LHCN-M2 (cell line): ENCODE measurements at places on chromosomes 6 and 20. TPM values are rescaled to one million over a fixed set of nuclear protein-coding genes. Genes with fewer than 3 reads are reported as not detected.
A peak's percentile ranks its signal among the peaks of the same experiment; 100 is the strongest.

- peak; percentile 5 for DNase-seq
These were observed 42.9 kb downstream of the POU3F2 start for GRCh38 chr6:98877250-98877649.

- DNase-seq: no peak
These were observed 20.7 kb upstream of the ZMYND8 start for GRCh38 chr20:47377122-47377722.

GRCh38 chr6:100678027-100678426 is 203.1 kb downstream of the ASCC3 start:
- peak; percentile 19 for DNase-seq

DNA sequence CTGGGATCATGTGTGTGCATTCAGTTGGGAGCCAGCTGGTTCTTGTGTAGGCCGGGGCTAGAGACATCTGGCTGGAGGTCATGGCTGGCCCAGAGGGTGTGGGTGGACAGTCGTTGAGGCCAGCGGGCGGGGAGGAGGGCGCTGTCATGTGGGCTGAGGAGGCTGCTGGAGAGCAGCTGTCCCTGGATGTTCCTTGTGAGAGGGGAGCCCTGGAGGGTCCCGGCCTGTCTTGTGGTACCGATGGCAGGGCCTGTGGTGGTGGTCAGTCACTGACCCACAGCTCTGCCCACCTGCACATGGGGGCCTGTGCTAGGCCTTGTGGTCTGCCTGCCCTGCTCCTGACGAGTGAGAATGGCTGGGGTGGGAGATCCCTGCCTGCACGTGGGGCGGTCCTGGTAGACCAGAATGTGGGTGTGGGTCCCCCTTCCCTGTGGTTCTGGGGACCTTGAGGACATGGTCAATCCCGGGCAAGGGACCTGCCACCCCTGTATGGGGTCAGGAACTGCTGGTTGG is 1.9 kb upstream of the C20orf204 start:
- DNase-seq: no peak

GRCh38 chr6:156870924-156871539 is 93.9 kb downstream of the ARID1B start:
- DNase-seq: no peak

RNF182 gene
- 2.1 and 3.2 TPM in 2 replicates for total RNA-seq

- no peak for DNase-seq
These were observed 408.6 kb upstream of the IMPG1 start for GRCh38 chr6:76481101-76481500.

GRCh38 chr20:32636283-32636682 is 37.5 kb downstream of the C20orf203 start:
- no peak for DNase-seq

DNA sequence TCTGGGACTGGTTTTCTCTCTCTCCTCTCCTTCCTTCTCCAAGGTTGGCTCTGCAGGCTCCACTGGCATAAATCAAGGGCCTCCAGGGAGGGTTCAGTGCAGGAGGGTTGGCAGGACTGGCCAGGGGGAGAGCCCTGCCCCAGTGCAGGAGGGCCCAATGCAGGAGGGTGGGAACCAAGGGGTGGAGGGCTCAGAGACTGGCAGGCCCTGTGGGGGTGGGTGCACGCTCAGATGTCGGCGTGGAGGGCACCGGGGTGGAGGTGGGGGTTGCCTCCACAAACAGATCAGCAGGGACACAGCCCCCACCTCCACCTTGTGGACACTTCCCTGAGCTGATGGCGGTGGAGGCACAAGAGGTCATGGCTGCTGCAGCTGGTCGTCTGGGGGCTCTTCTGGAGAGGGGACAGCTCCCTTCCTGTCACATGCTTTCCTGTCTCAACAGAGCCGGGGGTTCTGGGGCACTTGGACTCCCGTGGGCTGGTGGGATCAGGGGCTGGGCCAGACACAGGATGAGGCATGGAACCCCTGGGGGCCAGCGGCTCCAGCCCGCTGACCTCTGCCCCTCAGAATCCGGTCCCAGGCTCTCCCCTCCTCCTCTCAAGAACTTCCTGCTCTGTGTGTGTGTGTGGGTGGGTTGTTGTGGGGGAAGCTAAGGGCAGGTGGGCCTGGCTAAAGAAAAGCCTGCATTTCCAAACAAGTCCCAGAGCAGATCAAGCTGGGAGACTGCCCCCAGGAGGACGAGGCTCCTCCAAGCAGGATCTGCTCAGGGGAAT is 2.7 kb upstream of the ABHD16B start:
- peak; percentile 48 for DNase-seq

EBF4 gene
- total RNA-seq: 0.06 and 0.19 TPM in 2 replicates

DNA sequence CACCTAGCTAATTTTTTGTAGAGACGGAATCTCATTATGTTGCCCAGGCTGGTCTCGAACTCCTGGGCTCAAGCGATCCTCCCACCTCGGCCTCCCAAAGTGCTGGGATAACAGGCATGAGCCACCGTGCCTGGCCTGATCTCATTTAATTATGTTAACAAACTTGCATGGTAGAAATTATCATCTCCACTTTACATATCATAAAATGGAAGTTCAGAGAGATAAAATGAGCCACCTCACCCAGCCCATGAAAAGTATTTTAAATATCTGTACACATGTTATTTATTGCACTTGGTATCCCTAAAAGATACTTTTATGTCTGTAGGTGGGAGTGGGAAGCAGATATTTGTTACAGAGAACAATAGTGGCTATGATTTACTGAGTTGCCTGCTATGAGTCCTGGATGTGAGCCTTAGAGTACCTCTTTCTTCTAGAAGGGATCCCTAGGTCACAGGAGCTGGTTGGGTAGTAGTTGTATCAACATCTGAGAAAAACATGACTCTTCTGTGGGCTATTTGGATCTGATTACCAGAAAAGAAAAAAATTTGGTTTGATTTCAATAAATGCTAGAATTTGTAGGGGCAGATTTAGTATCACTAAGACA is 52.4 kb upstream of the EIF2S2 start:
- no peak for DNase-seq

DNA sequence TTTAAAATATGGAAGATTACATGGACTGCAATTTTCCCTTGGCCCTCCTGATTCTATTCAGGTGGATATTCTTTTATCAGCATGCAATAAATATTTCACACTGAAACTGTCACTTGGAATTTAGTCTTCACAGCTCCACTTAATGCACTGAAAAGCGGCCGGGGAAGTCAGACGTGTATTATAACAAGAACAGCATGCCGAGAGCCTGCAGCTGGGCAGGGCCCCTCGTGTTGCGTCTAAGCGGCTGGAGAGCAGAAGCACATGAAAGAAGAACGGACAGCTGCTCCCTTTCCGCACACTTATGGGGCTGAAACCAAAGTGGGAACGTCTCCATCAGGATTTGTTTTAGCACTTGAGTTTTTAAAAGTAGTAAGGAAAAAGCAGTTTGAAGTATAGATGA is 57.2 kb downstream of the LYRM4 start:
- DNase-seq: no peak

DNA sequence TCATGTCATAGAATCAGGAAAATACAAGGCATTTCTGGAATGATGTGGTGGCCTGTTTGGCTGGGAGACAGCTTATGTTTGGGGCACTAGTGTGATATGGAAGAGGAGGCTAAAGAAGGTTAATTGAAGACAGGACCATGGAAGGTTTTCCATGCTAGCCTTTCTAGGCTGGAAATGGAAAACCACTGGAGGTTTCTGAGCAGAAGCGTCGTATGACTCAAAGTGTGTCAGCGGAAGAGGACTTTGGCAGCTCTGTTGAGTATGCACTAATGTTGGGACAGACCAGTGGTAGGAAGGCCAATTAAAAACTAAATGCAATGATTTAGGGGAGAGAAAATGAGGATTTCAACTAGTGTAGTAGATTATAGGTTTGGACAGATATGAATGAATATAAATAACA is 413.1 kb downstream of the PLCB1 start:
- DNase-seq: no peak

- DNase-seq: no peak
These were observed 34.2 kb upstream of the SUPT3H start for GRCh38 chr6:45411959-45412358.

DNA sequence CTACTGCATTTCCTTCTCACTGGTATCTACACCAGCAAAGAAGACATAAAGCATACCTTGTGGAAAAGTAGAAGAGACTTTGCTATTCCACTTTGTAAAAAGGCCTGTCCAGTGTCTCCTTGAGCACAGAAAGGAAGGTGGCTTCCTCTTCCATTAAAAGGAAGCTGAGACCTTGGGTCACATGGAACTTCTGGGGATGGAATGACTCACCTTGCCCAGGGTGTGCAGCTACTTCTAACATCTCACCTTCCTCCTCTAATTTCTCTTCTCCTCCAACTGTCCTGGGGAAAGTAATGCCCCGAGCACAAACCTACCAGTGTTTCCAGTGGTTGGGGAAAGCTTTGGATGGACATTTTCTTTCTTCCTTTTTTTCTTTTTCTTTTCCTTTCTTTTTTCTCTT is 848.8 kb upstream of the MAP3K7 start:
- DNase-seq: no peak

SLC2A10 gene
- 21.0 and 31.0 TPM in 2 replicates for total RNA-seq

DNA sequence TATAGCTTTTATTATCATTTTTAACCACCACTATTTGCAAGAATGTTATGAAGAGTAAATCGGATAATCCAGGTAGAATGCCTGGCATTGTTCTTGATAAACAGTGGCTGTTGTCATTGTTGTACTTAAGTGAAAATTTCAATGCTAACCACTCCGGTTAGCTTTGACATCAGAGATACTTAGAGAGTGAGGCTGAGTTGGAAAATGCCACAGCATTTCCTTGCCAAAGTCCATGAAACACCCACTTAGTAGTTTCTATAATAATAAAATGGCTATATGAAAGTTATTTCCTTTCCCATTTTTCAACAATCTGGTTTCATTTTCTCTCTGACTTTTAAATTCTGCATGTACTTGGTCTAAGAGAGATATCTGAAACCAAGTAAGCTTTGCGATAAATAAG is 132.0 kb downstream of the CDK19 start:
- no peak for DNase-seq

PPP1R16B gene
- not detected in 2 replicates for total RNA-seq

LGSN gene
- total RNA-seq: 0.11 TPM in 1 of 2 replicates, not detected in the other

GNRH2 gene
- not detected in 2 replicates for total RNA-seq

IP6K3 gene
- total RNA-seq: 62.6 and 88.2 TPM in 2 replicates

DNA sequence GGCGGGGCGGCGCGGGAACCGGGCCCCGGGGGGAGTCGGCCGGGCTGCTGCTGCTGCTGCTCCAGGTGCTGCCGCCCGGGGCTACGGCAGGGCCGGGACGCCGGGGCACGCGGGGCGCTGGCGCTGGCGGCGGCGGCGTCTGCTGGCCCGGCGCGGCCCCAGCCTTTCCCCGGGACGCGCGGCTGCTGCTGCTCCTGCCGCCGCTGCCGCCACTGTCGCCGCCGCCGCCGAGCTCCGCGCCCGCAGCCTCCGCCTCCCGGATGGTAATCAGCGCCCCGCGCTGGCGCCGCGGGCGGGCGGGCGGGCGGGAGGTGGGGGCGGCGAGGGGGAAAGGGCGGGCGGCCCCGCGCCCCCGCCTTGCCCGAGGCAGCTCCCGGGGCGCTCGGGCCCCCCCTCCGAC is 306 bp downstream of the EBF4 start:
- no peak for DNase-seq

DNA sequence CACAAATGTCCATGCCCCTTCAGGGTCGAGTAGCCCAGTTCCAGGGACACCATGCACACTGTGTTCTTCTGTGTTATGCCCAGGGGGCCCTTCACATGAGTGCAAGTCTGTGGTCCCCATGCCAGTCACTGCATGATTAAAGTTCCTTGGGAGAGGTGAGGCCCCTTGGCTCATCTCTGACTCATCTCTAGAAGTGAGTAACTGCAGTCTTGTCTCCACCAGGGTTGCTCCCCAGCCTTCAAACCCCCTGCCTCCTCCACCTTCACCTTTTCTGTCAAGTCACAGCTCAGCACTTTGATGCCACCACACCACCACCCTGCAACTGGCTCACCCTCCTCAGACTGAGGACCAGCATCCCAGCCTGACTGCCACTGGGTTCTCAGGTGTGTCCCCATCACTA is 161.7 kb downstream of the UNC5CL start:
- DNase-seq: no peak

DNA sequence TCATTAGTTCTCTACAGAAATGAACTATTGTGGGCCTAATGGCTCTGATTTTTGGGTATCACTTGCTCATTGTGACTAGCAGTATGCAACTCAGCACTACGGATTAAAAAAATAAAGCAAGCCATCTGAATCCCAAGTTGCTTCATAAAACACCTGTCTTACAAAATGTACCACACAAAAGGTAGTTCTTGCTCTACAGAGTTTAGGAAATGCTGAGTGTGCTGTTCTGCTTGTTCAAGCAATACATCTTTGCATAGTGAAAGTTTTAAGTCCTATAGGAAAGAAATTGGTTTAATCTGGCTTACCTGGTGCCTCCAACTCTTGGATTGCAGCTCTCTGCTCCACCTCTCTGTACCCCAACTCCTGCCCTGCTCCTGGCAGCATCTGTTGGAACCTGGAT is 266.7 kb upstream of the AGPAT4 start:
- no peak for DNase-seq

DNA sequence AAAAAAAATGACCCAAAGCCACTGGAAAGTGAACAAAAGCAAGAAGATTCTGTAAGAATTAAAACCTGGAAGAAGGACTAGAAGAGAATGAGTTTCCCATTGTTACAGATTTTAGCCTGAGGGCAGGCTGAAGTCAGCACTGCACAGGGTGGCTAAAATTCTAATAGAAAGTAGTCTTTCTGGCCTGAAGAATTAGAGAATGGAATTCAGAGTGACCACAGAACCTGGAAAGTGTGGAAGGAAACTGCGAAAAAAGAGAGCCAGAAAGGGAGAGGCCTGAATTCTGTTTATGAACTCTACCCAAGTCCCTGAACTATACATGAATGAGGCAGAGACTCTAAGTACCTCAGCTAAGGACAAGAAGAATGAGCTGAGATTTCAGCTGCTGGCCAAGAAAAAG is 38.9 kb upstream of the FILIP1 start:
- DNase-seq: no peak

SLC22A1 gene
- 0.17 and 0.19 TPM in 2 replicates for total RNA-seq

DNA sequence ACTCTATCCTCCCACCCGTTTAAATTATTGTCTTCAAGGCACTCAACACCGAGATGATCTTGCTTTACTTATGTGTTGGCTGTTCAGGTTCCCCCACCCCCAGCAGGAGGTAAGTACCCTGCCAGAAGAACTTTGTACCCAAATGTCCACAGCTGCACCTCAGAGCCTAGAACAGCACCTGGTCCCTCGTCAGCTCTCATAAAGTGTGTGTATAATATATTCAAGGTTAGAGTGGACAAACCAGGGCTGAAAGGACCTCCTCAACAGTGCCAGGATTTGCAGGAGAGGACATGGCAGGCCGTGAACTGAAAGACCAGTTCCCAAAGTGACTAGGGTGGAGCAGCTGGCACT is 5.9 kb upstream of the CPXM1 start:
- DNase-seq: no peak

GRCh38 chr6:29439006-29439405 is at the start of gene OR10C1:
OR10C1 (plus strand) TSS chr6:29439306; CDS start chr6:29440016, 710 bp downstream.
- DNase-seq: no peak
